CD4-positive, alpha-beta T cell treated with Interleukin-12 subunit alpha and Interleukin-12 subunit beta, for 1 hour (primary cell): ENCODE measurements at places on chromosomes 11 and 22.

GRCh38 chr22:18947905-18948304 is 11.8 kb upstream of the PRODH start:
- DNase-seq = no peak

GRCh38 chr22:42062506-42063170 is 8.0 kb downstream of the NAGA start:
- no peak for DNase-seq

DNA sequence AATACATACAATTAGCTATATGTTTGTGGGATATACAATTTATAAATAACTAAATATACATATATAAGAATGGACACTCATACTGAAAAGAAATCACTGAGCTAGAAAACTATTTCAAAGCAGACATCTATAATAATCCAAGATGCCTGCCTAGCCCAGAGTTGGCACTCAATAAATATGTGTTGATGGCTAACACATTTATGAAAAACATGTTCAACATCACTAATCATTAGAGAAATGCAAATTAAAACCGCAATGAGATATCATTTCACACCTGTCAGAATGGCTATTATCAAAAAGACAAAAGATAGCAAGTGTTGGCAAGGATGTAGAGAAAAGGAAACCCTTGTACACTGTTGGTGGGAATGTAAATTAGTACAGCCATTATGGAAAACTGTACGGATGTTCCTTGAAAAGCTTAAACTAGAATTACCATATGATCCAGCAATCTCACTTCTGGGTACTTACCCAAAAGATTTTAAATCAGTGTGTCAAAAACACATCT is 29.8 kb downstream of the POU2AF1 start:
- DNase-seq = no peak

DNA sequence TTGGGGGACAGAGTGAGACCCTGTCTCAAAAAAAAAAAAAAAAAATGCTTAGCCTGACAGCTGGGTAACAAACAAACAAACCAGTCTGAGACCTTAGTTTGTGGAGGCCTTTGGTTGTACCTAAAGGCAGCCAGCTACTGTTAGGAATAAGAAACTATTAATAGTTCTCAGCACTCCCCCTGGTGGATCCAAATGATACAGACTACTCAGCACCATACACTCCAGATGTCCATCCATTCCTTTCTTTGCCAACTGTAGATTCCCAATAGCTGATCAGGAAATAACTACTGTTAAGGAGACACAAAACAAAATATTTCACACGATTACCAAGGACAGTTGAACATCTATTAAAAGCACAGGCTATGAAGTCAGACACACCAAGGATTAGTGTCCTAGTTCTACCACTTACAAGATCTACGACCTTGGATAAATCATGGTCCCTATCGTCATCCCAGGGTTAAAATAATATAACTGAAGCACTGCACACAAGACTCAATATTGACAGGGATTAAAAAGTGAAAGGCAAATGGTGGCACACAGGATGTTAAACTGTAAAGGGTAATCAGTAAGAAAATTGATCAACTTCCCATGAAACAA is 17.2 kb downstream of the CLDN25 start:
- DNase-seq = peak; percentile 27

DNA sequence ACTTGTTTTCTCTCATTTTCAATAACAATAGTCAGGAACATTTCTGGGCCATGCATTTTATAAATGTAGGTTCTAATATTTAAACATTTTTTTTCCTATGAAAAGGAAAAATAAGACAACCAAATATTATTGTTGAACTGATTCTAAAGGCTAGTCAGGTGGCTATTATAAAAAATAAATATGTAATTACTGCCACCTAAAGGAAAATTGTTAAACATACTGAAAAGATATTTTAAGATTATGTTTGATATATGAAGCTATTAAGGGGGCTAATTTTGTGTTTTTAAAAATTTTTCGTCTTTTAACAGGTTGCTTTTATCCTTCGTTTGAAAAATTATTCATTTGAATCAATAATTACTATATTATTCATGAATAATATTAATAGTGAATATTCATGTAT is 62.2 kb upstream of the FDX1 start:
- DNase-seq = peak; percentile 4

DNA sequence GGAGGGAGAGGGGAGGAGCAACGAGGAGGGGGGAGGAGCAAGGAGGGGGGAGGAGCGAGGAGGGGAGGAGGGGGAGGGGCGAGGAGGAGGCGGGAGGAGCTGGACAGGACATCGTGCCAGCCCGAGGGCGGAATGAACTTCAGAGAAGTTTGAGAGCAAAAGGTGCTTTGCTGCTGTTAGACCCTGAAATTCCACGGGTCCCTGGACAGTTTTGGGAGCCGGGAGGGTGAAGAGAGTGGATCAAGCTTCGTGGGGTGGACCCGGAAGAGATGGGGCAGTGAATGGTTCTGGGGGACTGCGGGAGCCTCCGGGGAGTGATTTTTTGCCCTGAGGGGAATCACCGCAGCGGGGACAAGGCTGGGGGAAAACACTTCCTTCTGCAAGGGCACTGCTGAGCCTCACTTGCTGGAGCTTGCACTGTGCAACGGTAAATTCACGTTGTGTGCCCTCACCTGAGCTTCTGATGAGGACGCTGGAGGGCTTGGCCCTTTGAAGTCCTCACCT is 10.7 kb upstream of the NLRP6 start:
- peak; percentile 65 for DNase-seq

DNA sequence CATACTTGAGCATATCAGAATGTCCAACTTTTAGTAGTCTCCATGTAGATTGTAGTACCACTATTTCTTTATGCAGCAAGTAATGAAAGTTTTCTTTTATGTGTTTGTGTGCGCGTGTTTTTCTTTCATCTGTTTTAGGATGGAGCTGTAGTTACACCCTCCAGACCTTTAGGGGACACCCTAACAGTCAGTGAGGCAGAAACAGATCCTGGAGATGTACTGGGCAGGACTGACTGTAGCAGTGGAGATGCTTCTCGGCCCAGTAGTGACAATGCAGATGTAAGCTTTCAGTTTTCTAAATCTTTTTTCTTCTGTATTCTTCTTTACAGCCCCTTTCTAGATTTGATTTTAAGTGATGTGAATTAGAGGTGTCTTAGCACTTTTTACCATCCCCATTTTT is 79.9 kb upstream of the GRIK4 start:
- peak; percentile 3 for DNase-seq

DNA sequence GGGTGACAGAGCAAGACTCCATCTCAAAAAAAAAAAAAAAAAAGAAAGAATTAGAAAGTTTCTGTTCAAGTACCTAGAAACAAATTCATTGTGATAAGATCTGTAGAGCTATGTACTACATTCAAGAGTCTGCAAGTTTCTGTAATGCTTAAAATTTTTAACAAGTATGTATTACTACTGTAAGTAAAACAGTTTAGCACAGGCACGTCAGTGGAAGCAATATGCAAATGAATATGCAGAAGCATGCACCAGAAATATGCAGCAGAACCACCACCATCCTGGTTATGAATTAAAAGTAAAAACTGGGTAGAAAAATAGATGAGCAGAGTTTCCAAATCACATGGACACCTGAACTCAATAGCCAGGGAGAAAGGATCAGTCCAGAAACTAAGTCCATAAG is 19.3 kb downstream of the SBF2 start:
- no peak for DNase-seq

DNA sequence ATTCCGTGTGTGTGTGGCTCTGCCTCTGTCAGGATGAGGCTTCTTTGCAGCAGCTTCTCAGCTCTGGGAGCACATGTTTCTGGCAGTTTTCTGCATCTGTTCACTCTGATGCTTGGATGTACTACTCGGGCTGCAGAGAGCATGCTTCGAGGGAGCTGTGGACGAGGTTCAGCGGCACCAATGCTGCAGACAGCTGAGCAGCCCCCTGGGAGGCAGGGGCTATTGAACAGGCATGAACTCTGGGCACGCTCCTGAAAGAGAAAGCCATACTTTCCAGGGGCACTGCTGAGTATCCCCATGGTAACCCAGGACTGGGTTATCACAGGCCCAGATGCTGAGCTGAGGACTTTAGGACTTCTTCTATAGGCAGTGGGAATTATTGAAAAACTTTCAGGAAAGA is 33.8 kb downstream of the ADAMTS8 start:
- no peak for DNase-seq

DNA sequence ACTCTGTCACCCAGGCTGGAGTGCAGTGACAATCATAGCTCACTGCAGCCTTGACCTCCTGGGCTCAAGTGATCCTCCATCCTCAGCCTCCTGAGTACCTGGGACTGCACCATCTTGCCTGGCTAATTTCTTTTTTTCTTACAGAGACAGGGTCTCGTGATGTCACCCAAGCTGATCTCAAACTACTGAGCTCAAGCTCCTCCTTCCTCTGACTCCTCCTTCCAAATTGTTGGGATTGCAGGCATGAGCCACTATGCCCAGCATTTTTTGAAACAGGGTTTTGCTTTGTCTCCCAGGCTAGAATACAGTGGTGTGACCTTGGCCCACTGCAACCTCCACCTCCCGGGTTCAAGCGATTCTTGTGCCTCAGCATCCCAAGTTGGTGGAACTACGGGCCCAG is 358.3 kb upstream of the MTNR1B start:
- DNase-seq = no peak

DNA sequence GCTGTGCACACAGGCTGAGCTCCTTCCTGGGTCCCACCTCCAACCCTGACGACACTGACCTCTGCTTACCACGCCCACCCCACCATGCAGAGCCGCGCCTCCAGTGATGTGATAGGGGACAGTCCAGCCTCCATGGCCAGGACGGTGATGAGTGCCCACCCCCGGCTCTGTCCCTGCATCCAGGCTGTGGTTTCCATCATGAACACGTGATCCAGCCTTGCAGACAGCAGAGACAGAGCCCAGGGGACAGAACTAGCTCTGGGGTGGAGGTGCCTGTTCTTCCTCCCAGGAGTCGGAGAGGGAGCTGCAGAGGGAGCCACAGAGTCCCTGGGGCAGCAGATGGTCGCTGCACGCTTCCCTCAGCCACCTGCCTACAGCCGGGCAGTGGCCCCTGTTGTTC is 42.6 kb upstream of the IGSF9B start:
- DNase-seq = no peak

DNA sequence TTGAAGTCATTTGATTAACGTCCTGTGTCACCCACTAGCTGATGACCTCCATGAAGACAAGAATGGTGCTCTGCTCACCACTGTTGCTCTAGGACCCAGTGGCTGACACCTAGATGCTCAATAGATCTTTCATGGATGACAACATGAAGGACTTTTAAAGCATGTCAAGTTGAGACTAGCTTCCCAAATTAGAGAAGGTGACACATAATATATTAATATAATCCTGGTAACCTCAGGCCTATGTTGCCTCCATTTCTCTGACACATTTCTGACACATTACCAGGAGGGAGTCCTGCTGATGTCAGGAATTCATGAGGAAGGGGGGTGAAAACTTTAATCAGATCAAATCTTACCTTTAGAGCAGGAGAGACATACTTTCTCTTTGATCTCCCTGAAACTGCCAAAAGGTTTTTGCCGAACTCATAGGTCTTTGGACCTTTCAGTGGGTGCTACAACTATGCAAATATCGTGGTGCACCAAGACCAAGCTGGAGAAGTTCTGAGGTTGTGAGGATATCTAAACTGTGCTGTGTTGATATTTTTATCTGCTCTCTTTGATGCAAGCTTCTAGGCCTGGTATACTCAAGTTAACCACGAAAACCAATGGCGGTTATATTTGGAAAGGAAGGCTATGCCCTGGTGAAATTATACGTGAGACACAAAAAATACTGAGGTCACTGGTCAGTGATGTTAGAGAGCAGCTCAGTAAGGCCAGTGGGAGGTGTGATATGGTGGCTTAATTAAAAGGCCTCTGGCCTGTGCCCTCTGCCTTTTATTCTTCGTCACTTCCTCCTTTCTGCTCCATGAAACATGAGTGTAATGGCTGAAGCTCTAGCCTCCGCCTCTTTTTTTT is 13.2 kb upstream of the AMPD3 start:
- DNase-seq = no peak

- no peak for DNase-seq
These were observed 96.4 kb downstream of the PRMT3 start for GRCh38 chr11:20483931-20484330.

DNA sequence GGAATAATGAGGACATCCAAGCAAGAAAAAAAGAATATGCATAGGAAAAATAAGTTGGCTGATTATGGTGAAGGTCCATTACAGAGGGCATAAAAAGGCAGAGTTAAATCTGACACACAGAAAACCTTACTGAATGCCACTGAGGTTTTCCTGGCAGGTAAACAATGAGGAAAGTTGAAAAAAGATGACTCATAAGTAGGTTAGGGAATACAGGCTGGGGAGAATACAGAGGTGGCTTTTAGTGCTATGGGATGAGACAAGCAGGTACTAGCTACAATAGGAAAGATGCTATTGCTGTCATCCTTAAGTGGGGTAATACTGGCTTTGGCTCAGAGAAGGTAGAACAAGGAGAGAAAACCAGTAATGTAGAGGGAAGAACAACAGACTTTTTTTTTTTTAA is 44.7 kb downstream of the CSTF3 start:
- no peak for DNase-seq

DNA sequence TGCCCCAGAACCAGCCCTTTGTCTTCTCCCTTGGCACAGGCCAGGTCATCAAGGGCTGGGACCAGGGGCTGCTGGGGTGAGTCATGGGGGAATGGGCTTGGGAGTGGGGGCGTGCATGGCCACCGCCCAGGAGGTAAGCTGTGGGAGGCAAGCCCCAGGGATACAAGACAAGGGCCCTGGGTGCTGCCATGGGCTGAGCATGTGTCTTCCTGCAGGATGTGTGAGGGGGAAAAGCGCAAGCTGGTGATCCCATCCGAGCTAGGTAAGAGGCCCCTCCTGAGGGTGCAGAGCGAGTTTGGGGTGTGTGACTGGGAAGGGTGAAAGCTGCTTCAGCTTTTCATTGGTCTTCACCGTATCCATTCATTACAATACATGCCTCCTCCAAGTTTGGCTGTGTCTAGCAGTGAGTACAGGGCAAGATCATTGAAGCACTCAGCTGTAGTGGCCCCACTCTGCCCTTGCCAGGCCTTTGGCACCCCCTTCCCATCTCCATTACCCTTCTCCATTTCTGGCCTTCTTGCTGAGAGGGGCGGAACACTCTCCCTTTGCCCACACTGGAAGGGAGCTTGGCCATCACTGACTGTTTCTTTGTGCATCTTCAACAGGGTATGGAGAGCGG is 2.5 kb downstream of the FKBP2 start:
- no peak for DNase-seq

- no peak for DNase-seq
These were observed 18.3 kb downstream of the MYO18B start for GRCh38 chr22:25760294-25760693.

DNA sequence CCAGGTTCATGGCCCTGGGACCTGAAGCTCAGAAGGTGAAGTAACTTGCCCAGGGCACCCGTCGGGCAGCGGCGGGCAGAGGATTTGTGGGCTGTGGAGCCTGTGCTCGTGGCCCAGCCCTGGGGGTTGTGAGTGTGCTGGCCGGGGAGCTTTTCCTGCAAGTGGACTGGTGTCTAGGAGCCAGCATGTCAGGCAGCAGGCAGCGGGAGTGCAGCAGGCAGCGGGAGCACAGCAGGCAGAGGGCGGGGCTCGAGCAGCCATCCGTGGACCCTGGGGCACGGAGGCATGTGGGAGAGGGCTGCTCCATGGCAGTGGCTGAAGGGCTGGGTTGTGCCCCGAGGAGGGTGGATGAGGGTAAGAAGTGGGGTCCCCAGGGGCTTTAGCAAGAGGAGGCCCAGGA is 72.7 kb upstream of the PPP6R3 start:
- no peak for DNase-seq
